ENCODE measurements at places on chromosomes 2 and 18.
A peak's percentile ranks its signal among the peaks of the same experiment; 100 is the strongest.

GRCh38 chr2:188576651-188577050, 285.0 kb downstream of the GULP1 start:
- DNase-seq: no peak

DNA sequence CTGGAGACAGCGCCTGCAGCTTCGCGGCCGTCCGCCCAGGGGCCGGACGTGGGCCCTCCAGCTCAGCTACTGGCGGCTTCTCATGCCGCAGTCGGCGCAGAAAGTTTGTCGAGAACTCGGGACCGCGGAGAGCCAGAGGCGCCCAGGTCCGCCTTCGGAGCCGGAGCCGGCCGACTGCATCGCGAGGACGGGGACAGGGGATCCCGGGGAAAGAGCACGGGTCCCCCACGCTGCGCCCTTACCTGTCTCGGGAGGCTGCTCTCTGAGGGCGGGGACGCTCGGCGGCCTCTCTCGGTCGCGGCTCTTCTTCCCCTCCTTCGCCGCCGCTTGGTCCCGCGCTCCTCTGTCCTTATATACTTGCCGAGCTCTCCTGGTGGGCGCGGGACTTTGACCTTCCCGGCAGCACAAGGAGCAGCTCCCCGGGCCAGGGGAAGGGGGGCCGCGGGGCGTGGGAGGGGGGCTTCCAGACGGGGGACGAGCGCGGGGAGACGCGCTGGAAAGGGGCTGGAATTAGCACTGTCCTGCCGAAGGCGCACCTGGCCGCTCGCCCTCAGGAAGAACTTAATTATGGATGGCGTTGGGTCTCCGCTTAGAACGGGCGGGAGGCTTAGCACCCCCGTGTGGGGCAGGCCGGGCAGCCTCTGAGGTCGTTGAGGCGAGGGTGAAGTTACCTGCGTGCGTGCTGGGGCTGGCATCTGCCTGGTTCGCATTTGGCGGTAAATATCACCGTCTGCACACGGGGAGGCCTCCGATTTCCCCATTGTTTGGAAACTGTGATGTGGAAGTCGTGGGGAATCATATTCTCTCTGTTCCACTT, at the start of gene POMC:
POMC (minus strand) TSS at position 325 of the 817 bp plus-strand sequence. CDS start 3,808 bp downstream, outside the sequence.
- peak; percentile 13 for DNase-seq

DNA sequence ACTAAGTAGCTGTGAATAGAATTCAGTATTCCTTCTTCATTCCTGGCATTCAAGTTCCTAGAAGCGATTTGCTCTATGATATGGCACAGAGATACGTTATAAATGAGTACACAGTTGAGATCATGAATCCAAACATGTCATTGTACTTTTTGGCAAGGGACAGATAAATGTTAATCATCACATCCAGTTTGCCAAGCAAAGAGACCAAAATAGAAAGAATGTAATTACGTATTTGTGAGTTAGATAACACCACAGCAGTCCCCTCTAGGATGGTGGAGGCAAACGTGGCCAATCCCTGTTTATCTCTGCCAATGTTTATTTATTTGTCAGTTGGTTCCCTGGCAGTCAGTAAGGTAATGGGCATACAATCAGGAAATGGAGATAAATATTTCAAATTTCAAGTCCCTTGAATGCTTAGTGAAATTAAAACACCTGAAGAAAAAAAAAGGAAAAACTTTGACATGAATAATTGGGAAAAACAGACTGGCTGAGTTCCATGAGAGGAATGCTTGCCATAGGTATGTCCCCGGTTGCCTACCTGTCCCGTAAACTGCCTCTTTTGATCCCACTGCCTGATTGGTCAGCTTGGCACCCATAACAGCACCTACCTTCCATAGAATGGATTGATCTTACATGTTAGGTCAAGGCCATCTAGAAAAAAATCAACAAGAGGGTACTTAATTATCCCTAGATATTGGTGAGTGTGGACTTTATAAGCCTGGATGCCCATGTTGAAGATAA, 451.1 kb upstream of the NETO1 start:
- no peak for DNase-seq

DNA sequence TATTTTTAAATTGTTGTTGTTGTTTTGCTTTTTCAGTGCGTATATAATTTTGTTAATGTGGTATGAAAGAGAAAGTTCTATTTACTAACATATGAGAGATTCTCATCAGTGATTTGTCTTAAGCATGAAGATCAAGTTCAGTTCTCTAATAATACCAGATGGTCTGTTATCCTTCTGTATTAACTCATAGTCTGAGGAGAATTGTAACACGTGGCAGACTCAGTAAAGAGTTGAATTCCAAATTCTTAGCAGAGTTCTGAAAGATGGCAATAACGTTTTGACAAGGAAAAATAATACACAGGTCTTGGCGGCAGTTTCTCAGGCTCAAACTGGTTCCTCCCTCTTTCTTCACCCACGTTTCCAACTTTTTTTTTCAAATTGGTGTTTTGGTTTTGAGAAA, 17.2 kb upstream of the COL3A1 start:
- DNase-seq: no peak

DNA sequence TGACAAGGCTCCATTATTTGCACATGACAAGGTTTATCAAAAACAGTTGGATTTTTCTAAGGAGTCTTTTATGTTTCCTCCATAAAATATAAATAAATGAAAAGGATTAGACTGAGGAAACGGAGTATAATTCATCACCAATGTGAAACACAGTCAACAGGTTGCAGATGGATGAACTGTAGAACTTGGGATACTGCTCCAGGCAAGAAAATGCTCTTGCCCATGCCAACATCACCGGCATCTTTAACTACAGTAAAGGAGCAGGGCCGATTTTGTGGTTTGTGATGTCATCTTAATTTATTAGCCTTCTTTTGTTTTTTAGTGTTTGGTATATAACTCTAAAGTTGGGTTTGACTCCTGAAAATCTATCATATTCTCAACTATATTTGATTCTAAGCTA, 577.3 kb downstream of the EPHA4 start:
- no peak for DNase-seq

Data from stimulated activated CD8-positive, alpha-beta memory T cell treated with anti-CD3 and anti-CD28 coated beads, Interleukin-7, amount 100 ng/mL, for 4 hours (primary cell).